ENCODE measurements at places on chromosomes 6 and 20. TPM values are rescaled to one million over a fixed set of nuclear protein-coding genes. Genes with fewer than 3 reads are reported as not detected.

Gene DZANK1
- 8.0 TPM for total RNA-seq

Gene TRIM15
- not detected for total RNA-seq

Gene POM121L2
- total RNA-seq: not detected

Gene TSBP1
- total RNA-seq: not detected

Gene RSPO3
- total RNA-seq: 13.9 TPM

Gene SLC12A5
- not detected for total RNA-seq

Gene CDH4
- total RNA-seq: 0.29 TPM

Gene PBOV1
- total RNA-seq: not detected

Gene SLA2
- 0.50 TPM for total RNA-seq

Gene CD2AP
- total RNA-seq: 48.2 TPM

Gene LY6G6D
- not detected for total RNA-seq

Gene SFT2D1
- 36.8 TPM for total RNA-seq

GRCh38 chr6:150345781-150346180 lies 23.0 kb upstream of the IYD start:
- H3K4me3 ChIP-seq: no peak overlapping the region
- H3K27me3 ChIP-seq: no peaks in the 10 kb centered on the region

- no peaks in the 10 kb centered on the region for H3K27me3 ChIP-seq
- peaks cover 35% of the 10 kb centered on the region for H3K4me1 ChIP-seq
- H3K36me3 ChIP-seq: no peaks in the 10 kb centered on the region
- no peak overlapping the region for H3K27ac ChIP-seq
- H3K4me3 ChIP-seq: no peak overlapping the region
Observed at GRCh38 chr6:136719280-136720044, 72.8 kb downstream of the MAP3K5 start.

DNA sequence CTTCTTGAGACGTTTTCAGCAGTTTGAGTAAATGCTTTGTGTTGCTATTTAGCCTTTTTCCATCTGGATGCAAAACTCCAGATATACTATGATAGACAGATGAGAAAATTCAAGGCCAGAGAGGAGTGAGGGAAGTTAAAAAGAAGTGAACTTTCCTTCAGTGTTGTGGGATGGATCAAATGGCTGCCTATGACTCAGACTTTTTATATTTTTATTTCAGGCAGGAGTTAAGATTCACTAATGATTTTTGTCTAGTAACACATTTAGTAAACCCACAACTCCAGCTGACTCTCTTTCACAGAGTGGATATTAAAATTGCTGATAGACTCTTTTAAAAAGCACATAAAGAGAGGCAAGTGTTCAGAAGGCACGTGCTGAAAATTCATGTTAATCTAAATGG lies 23.2 kb upstream of the PTCHD4 start:
- no peak overlapping the region for H3K27ac ChIP-seq
- H3K27me3 ChIP-seq: no peaks in the 10 kb centered on the region
- no peaks in the 10 kb centered on the region for H3K36me3 ChIP-seq

DNA sequence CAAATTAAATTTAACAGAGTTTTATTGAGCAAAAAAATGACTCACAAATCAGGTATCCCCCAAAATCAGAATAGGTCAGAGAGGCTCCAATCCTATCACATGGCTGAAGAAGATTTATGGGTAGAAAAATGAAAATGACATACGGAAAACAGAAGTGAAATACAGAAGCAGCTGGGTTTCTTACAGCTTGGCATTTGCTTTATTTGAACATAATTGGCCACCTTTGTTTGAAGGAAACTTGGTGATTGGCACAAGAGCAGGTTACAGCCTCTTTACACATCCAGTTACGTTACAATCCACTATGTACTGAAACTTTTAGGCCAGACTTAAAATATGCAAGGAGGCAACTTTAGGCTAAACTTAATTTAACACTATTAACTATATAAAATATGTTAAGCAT lies 11.7 kb upstream of the TREM2 start:
- H3K4me3 ChIP-seq: no peak overlapping the region
- H3K27me3 ChIP-seq: no peaks in the 10 kb centered on the region
- no peak overlapping the region for H3K27ac ChIP-seq
- H3K4me1 ChIP-seq: no peaks in the 10 kb centered on the region
- DNase-seq: no peak
- H3K36me3 ChIP-seq: no peaks in the 10 kb centered on the region

GRCh38 chr6:90080876-90081481 lies 186.7 kb downstream of the GJA10 start:
- no peak overlapping the region for H3K27ac ChIP-seq
- no peak for DNase-seq
- H3K4me3 ChIP-seq: no peak overlapping the region
- no peaks in the 10 kb centered on the region for H3K27me3 ChIP-seq
- H3K36me3 ChIP-seq: no peaks in the 10 kb centered on the region

DNA sequence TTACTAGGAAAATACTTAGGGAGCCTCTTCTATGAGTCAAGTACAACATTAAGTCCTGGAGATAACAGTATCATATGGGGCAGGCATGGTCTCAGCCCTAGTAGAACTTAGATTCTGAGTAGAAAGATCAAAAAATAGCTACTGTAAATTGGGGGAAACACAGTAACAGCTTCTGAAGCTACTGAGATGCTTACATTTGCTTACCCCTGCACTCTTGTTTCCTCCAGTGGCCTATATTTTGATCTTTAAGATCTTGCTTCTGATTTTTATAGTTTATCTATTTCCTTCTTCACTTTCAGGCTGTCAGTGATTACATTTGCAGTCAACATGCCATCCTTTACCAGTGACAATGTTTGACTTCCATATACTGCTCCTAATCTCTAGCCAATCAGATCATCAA lies 35.3 kb downstream of the HIVEP2 start:
- no peaks in the 10 kb centered on the region for H3K27me3 ChIP-seq
- no peak for DNase-seq
- H3K27ac ChIP-seq: no peak overlapping the region
- H3K4me3 ChIP-seq: no peak overlapping the region
- no peaks in the 10 kb centered on the region for H3K4me1 ChIP-seq

- no peaks in the 10 kb centered on the region for H3K27me3 ChIP-seq
- DNase-seq: peak; percentile 75
- no peak overlapping the region for H3K4me3 ChIP-seq
- H3K4me1 ChIP-seq: peaks cover 5% of the 10 kb centered on the region
Observed at GRCh38 chr6:34243901-34244884, 4.6 kb downstream of the SMIM29 start.

DNA sequence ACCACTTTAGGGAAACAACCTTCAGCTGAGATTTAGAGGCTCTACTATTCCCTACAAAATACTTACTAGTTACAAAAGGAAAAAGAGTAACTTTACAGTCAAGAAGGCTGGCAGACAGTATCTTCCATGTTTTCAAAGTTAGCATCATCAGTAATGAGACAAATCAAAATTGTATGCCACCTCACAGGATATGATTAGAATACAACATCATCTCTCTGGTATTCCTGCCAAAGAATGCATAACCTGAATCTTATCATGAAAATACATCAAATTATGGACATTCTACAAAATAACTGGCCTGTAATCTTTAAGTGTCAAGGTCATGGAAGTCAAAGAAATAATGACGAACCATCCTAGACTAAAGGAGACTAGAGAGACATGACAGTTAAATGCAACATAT lies 38.4 kb downstream of the CDK5RAP1 start:
- H3K4me1 ChIP-seq: peaks cover 37% of the 10 kb centered on the region
- no peak overlapping the region for H3K4me3 ChIP-seq
- no peaks in the 10 kb centered on the region for H3K27me3 ChIP-seq

- H3K27ac ChIP-seq: no peak overlapping the region
- no peak overlapping the region for H3K4me3 ChIP-seq
- no peak for DNase-seq
Observed at GRCh38 chr6:110609101-110609500, 132.7 kb upstream of the SLC22A16 start.

DNA sequence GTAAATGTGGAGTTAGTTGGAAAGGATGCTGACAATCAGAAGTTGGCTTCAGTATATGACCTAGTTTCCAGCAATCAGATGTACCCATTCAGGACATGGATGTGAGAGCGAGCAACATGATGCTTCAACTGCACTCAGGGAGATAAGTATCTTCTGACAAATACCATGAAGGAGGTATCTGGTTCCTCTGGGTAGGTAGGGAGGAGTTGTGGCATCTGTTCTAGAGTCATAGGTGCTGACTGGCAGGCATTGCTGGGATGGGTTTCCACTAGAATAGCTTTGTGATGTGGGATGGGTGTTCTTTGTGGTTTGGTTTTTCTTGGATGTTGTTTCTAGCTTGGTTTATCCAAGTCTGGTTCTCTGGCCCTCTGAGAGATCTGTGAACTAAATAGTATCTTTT lies 3.9 kb upstream of the REV3L start:
- H3K27ac ChIP-seq: no peak overlapping the region
- H3K4me1 ChIP-seq: peaks cover under 1% of the 10 kb centered on the region
- H3K36me3 ChIP-seq: no peaks in the 10 kb centered on the region
- no peak for DNase-seq
- no peaks in the 10 kb centered on the region for H3K27me3 ChIP-seq

DNA sequence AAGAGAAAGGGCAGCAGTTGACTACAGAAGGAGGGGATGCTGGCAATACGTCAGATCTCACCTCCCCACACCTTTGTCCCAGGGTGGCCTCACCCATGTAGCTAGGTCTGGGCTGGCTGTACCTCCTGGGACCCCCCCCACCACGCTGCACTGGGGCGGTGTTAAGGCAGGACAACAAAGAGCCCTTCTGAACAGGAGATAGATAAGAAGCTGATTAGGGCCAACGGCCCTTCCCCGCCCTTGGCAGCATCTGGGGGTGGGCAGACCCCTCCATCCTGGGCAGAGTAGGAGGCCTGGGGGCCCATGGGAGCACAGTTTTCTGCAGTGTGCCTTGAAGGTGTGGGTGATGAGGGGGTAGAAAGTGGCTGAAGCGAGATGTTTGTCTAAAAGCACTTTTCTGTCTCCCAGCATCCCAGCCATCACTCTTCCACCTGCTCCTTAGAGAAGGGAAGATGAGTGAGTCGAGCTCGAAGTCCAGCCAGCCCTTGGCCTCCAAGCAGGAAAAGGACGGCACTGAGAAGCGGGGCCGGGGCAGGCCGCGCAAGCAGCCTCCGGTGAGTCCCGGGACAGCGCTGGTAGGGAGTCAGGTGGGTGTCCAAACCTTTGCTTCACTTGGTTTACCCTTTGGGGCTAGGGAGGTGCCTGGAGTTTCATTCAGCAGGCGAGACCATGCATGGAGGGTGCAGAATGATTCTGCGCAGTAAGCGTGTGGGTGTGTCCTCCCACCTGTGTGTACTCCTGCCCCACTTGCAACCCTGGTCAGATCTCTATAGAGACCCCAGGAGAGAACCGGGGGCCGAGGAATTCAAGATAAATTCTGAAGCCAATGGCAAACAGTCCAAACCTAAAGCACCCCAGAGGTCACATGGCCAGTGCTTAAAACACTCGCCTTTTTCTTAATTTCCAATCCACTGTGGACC lies 3.9 kb downstream of the HMGA1 start:
- H3K4me3 ChIP-seq: no peak overlapping the region
- H3K36me3 ChIP-seq: no peaks in the 10 kb centered on the region
- H3K27ac ChIP-seq: no peak overlapping the region
- peaks cover 38% of the 10 kb centered on the region for H3K4me1 ChIP-seq
- DNase-seq: no peak

DNA sequence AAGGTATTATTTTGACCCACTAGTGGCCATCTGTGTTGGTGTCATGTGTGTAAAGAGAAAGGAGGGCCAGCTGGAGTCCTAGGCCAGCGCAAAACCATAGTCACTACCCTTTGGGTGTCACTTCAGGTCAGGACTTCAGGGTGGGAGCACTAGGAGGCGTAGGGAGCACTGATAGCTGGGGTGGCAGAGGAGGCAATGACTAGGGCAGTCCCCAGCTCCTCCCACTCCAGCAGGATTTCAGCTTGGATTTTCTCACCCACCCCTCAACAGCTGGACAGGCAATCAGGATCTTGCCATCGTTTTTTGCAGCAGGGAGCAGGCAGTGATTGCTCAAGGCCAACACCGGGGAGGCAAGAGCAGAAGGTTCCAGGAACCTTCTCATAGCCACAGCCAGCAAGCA lies 4.2 kb upstream of the HLA-DOA start:
- H3K27ac ChIP-seq: no peak overlapping the region
- DNase-seq: no peak
- H3K36me3 ChIP-seq: no peaks in the 10 kb centered on the region
- peaks cover 3% of the 10 kb centered on the region for H3K27me3 ChIP-seq
- H3K4me3 ChIP-seq: no peak overlapping the region

GRCh38 chr6:164014346-164015087 lies 600.0 kb downstream of the QKI start:
- H3K27ac ChIP-seq: no peak overlapping the region
- H3K4me3 ChIP-seq: no peak overlapping the region
- no peak for DNase-seq
- H3K27me3 ChIP-seq: no peaks in the 10 kb centered on the region
- H3K36me3 ChIP-seq: no peaks in the 10 kb centered on the region

DNA sequence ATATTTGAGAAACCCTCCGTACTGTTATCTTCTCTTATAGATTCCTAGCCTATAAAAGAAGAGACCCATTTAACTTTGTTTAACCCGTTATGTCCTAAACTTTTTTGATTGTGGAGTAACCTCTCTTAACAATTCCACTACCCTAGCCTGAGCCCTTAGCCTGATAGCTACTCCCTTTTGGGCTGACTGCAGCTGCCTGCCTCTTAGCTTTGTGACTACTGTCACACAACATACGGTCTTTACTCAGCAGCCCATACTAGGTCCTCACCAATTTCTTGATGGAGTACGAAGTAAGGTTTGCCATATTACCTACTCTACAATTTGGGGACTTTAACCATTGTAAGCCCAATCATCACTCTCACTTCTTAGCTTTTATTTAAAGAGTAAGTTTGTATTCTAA lies 72.7 kb downstream of the QRSL1 start:
- peak overlapping the region; percentile 64 for H3K27ac ChIP-seq
- no peak for DNase-seq
- no peak overlapping the region for H3K4me3 ChIP-seq
- H3K4me1 ChIP-seq: peaks cover 17% of the 10 kb centered on the region

- no peaks in the 10 kb centered on the region for H3K4me1 ChIP-seq
- H3K4me3 ChIP-seq: no peak overlapping the region
- DNase-seq: no peak
- H3K27ac ChIP-seq: no peak overlapping the region
Observed at GRCh38 chr20:62561182-62561581, 81.1 kb upstream of the SLCO4A1 start.
